ENCODE measurements at places on chromosomes 4 and X.

- DNase-seq, result no peak
These were observed 6.2 kb upstream of the HPSE start for GRCh38 chr4:83340692-83341343.

- no peak for DNase-seq
These were observed 2.1 kb downstream of the ASMTL start for GRCh38 chrX:1450361-1451161.

- no peak for DNase-seq
These were observed 226.9 kb upstream of the MID1 start for GRCh38 chrX:10847333-10847732.

DNA sequence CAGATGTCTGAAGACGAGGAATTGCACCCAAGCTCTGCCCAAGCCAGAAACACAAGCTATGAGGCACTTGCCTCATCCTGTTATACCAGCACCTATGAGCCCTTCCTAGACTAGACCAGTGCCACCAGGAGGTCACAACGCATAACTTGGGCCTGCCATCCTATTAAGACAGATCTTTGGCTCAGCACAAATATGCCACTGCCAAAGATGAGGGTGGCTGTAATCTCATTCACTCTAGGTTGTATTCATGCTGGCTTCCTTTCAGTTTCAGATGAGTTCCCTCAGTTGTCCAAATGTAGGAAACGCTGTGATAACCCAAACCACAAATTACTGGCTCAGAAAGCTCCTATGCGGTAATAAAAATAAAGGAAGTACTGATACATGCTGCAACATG lies 76.5 kb upstream of the CITED1 start:
- no peak for DNase-seq

GRCh38 chr4:51895158-51895557 lies 52.2 kb downstream of the DCUN1D4 start:
- no peak for DNase-seq

- no peak for DNase-seq
These were observed 28.1 kb upstream of the GLRA3 start for GRCh38 chr4:174856926-174857800.

DNA sequence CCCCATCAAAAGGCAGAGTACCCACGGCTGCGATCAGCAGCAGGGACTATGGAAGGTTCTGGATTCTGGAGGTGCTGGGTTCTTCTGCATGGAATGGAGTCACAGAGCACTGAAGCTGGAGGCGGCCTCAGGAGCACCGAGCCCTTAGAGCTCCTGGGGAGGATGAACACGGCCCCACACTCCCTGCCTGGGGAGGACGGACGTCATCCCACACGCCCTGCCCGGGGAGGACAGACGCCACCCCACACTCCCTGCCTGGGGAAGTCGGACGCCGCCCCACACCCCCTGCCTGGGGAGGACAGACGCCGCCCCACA lies 9.9 kb downstream of the LRPAP1 start:
- DNase-seq, result no peak

- DNase-seq, result no peak
These were observed 65.5 kb downstream of the ACOX3 start for GRCh38 chr4:8374851-8375649.

GRCh38 chr4:100738196-100739165 lies 220.7 kb upstream of the EMCN start:
- DNase-seq, result no peak

- no peak for DNase-seq
These were observed 2094.5 kb upstream of the AGA start for GRCh38 chr4:179536694-179537093.

- DNase-seq, result no peak
These were observed 221.5 kb upstream of the NDST4 start for GRCh38 chr4:115334736-115335411.

DNA sequence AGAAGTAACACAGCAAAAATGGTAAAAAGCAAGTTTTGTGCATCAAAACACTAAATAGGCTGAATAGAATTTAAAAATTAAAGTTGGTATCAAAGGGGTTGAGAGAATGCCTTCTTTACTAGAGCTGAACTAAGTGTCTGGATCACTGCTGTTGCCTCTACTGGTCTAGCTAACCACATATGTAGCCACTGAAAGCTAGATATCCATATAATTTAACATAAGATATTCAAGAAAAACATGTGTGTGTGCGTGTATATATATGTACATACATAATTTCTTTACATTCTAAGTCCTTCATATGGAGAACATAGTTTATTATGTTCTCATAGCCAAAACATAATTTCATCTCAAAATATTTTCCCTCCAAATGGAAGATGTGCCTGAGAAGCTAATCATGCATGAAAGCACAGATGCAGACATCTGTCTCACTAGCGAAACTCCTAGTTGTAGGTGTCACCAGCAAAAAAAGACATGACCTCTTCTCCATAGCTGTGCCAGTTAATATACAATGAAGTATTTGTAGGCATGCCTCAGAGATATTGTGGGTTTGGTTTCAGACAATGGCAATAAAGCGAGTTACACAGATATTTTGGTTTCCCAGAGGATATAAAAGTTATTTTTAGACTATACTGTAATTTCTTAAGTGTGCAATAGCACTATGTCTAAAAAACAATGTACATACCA lies 47.3 kb downstream of the PDE5A start:
- no peak for DNase-seq

GRCh38 chrX:39736216-39737211 lies 361.2 kb downstream of the BCOR start:
- no peak for DNase-seq

GRCh38 chr4:27327421-27328181 lies 467.0 kb downstream of the STIM2 start:
- DNase-seq, result no peak

GRCh38 chr4:184016759-184017668 lies 111.9 kb downstream of the STOX2 start:
- no peak for DNase-seq

GRCh38 chrX:97907791-97908190 lies 1024.1 kb downstream of the RPA4 start:
- DNase-seq, result no peak

GRCh38 chr4:87219632-87220093 lies 755 bp downstream of the KLHL8 start:
- DNase-seq, result peak; percentile 69

GRCh38 chrX:14528629-14529289 lies 577 bp upstream of the GLRA2 start:
- DNase-seq, result peak; percentile 20

DNA sequence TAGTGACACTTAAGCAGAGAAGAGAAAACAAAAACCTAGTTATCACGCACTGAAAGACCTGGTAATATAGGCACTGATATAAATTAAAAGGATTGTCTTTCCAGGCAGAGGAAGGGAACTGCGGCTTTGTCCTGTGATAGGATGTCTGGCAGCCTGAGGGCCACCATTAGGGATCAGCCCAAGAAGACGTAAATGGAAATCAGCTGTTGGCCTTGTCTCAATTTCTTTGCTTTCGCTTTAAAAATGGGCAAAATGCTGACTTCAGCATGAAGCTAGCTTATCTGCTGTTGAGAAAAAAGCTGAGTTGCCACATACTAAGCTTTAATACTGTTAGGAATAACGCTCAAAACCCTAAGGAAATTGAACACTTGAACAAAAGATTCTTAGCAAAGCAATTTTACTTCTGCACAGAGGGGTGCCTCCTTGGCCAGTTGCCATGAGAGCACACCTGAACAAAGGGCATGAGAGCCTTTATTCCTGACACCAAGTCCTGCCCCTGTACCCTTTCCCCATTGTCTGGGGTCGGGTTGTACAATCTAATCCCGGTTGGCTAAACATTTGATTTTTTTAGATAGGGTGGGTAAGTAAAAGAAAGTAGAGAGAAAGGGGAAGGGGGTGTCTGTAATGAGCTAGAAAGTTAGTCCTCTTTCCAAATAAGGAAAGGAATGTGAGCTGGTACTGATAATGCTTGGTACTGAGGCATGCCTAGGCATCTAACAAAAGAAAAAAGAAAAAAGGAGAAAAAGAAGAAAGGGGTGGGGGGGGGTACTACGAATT lies 85.1 kb upstream of the UCP1 start:
- DNase-seq, result no peak

- DNase-seq, result no peak
These were observed 47.6 kb upstream of the NEUROG2 start for GRCh38 chr4:112563431-112564200.

DNA sequence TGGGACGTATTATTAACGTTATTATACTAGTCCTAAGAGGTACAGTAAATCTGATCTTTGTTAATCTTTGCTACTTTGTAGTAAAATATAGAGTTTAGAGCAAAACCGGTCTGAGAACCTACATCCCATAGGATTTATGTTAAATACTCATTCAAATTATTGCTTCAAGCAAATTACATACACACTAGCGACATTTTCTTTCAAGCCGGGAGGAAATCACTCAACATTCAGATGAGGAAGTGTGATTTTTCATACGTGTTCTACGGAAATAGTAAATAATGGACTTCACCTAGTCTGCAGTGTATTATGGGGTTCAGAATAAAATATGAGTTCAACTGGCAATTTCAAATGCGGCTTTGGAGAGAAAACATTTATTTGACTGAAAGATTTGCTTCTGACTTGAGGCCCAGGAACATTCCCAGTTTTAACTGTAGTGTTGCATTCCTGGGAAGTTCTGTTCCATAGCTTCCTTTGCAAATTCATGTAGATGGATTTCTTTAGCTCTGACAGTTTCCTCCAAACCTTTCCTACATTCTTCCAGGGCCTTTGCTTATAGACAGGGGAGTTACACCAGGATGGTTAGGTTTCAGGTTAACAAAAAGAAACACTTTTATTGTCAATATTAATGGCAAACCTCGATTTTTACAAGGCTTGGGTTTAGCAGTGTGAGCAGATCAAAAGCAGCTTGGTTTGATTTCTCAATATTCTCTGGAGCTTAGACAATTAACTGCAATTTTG lies 5.3 kb upstream of the HAND2 start:
- DNase-seq, result no peak

DNA sequence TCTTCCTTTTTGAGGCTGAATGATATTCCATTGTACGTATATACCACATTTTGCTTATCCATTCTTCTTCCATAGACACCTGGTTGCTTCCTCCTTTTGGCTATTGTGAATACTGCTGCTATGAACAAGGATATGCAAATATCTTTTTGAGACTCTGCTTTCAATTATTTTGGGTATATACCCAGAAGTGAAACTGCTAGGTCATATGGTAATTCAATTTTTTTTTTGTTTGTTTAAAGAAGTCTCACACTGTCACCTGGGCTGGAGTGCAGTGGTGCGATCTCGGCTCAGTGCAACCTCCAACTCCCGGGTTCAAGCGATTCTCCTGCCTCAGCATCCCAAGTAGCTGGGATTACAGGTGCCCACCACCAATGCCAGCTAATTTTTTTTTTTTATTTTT lies 75.3 kb downstream of the METTL14 start:
- no peak for DNase-seq

- no peak for DNase-seq
These were observed 516.1 kb upstream of the ZFP42 start for GRCh38 chr4:187479511-187479910.

DNA sequence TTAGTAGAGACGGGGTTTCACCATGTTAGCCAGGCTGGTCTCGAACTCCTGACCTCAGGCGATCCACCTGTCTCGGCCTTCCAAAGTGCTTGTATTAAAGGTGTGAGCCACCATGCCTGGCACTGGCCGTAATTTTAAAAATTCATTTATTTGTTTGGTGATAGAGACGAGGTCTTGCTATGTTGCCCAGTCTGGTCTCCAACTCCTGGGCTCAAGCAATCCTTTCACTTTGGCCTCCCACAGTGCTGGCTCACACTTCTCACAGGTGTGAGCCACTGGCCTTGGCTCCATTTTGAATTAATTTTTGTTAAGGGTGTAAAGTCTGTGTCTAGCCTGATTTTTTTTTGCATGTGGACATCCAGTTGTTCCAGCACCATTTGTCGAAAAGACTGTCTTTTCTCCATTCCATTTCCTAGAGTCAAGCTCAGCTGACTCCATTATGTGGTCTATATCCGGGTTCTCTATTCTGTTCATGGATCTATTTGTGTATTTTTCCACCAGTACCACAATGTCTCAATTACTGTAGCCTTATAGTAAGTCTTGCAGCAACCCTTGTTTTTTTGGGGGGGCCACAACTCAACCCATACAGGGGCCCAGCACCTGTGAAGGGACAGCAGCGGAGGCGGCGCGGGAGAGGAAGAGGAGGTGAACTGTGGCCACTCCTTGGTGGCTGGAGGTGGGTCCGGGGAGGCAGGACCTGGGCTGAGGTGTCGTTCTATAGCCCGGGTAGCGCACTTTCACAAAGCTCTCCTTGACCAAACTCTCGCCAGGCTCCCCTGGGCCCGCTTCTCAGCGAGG lies 1.5 kb upstream of the NSD2 start:
- no peak for DNase-seq

- DNase-seq, result no peak
These were observed 66.3 kb downstream of the DHRSX start for GRCh38 chrX:2434270-2435163.

DNA sequence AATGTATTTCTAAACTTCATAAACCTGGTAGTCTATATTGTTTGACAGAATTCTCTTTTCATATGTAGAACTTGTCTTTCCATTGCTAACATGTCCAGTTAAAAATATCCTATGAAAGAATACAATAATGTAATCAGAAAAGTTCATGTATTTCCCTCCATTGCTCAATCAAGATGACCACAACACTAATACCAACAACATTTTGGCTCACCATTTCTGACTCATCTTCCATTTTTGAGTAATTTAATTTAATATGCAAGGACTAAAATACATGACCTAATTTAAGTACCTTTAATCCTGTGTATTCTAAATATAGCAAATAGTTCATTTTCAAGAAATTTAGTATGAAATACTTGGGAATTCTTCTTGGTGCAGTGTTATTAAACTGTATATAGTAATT lies 239.5 kb upstream of the GPC4 start:
- no peak for DNase-seq

DNA sequence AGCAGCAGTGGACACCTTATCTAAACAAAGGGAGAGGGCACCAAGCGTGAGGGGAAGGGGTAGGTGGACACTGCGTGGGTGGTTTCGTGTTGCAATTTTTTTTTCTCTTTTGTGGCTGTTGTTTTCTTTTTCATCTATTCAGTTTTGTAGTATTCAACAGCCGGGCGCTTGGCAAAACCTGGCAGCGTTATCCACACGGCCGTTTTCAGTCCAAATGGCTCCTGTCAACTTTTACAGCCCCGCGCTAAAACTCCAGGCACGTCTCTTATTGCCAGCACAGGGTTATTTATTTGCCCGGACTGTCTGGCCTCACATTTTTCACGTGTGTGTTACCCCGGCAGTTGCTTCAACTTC lies 192.2 kb downstream of the BCOR start:
- DNase-seq, result no peak

GRCh38 chr4:115841871-115842270 lies 728.5 kb upstream of the NDST4 start:
- no peak for DNase-seq

GRCh38 chrX:130696542-130696941 lies 206.5 kb downstream of the ENOX2 start:
- DNase-seq, result no peak
